ENCODE measurements at places on chromosomes 1 and 21.
A peak's percentile ranks its signal among the peaks of the same experiment; 100 is the strongest.

- no peak for DNase-seq
Measured at GRCh38 chr1:1013922-1014648, 788 bp downstream of the ISG15 start.

- no peak for DNase-seq
Measured at GRCh38 chr1:30600258-30600657, 123.1 kb downstream of the MATN1 start.

- DNase-seq = no peak
Measured at GRCh38 chr21:16587141-16587581, 857.4 kb downstream of the USP25 start.

GRCh38 chr1:197857477-197857876 lies 45.0 kb upstream of the C1orf53 start:
- DNase-seq = no peak

DNA sequence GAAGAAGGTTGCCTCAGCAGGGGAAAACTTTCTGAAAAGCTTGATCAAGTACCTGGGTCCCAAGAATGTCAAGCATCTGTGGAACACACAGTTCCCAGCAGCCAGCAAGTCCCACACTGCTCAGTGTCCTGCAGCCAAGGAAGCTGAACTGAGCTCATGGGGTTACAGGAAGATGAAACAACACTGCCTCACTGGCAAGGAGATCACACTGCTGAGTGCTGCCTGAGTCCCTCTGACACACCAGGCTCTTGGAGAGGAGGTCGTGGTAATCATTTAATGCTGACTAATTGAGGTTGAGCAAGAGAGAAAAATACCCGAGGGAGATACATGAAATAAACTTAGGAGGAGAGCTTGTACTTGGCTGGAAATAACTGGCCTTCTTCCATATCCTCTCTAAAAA lies 75.2 kb downstream of the MPZL1 start:
- DNase-seq = peak; percentile 96

- no peak for DNase-seq
Measured at GRCh38 chr1:175714350-175714749, 29.0 kb downstream of the TNR start.

DNA sequence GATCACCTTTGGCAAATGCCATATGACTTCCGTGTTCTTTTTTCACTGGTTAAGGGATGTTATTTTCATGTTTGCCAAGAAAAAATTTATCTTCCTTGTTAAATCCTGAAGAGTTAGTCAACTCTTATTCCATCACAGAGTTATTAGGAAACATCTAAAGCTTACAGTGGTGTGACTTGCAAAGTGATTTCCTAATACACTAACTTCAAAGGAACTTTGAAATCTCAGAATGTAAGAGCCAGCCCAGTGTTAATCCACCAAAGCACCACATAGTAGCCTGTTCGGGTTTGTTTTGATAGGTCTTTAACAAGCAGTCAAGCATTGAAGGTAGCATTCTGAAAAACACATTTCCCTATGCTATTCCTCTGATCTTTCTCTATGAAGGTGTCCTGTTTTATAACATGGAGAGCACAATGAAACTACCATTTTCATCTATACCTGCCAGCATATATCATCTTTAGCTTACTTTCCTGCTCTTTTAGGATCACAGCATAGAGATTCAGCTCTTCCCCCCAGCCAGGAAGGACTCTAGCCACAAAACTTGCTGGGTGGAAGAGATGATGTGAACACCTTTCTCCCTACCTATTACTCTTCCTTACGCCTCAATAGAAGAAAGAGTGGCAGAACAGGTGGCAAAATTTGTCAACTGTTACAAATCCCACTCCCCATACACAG lies 82.4 kb upstream of the MAGI3 start:
- DNase-seq = no peak

- DNase-seq = no peak
Measured at GRCh38 chr1:192933744-192934143, 124.9 kb downstream of the RGS2 start.

DNA sequence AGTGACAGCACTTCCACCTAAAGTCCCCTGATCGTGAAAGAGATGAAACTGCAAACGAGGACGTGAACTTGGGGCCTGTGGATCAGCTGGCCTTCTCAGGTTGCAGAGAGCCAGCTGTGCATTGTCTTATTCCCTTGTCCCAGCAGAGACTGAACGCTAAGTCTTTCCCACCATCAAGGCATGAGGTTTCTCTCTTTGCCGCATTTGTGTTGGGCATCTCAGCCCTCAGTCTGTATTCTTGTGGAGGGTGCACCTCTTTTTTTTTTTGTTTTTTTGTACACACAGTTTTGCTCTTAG lies 71.4 kb downstream of the KIF26B start:
- no peak for DNase-seq

- DNase-seq = peak; percentile 84
Measured at GRCh38 chr1:108590957-108591356, 31.1 kb downstream of the EEIG2 start.

- peak; percentile 98 for DNase-seq
Measured at GRCh38 chr1:225655509-225656258, 2.8 kb upstream of the ENAH start.

GRCh38 chr1:186806477-186806876 lies 22.3 kb upstream of the PLA2G4A start:
- no peak for DNase-seq

GRCh38 chr1:162596514-162597170 lies 35.1 kb downstream of the UAP1 start:
- no peak for DNase-seq

DNA sequence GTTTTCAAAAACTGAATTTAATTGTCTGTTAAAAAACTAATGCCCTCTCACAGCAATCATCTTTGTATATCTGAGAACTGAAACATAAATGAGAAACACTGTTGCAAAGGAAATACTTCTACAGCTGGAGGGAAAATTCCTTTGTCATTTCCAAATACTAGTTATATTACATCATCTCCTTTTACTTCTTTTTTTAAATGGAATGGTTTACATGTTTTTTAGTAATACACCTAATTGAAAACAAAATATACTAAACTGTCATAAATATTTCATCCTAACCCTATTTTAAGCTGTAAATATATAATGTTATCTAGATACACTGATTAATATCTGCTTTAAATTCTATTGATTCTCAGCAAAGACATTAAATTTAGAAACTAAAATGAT lies 19.1 kb downstream of the CDC42BPA start:
- DNase-seq = no peak

DNA sequence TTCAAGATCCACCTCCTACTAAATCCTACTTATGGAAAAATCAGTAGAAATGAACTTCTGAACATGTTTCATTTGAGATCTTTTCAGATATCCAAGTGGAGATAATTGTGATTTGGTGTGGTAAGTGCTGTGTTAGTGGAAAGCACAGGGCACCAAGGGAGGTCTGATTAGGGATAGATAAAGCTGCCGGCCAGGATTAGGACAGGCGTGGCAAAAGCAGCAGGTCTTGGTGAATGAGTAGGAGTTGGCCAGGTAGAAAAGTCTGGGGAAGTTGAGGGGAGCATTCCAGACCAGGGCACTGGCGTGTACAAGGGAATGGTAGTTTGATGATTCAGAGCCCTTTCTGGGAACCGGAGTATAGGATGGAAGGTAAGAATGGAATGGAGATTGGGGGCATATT lies 47.8 kb downstream of the AZIN2 start:
- DNase-seq = no peak
